ENCODE measurements at places on chromosomes 6 and 20.
A peak's percentile ranks its signal among the peaks of the same experiment; 100 is the strongest.

DNA sequence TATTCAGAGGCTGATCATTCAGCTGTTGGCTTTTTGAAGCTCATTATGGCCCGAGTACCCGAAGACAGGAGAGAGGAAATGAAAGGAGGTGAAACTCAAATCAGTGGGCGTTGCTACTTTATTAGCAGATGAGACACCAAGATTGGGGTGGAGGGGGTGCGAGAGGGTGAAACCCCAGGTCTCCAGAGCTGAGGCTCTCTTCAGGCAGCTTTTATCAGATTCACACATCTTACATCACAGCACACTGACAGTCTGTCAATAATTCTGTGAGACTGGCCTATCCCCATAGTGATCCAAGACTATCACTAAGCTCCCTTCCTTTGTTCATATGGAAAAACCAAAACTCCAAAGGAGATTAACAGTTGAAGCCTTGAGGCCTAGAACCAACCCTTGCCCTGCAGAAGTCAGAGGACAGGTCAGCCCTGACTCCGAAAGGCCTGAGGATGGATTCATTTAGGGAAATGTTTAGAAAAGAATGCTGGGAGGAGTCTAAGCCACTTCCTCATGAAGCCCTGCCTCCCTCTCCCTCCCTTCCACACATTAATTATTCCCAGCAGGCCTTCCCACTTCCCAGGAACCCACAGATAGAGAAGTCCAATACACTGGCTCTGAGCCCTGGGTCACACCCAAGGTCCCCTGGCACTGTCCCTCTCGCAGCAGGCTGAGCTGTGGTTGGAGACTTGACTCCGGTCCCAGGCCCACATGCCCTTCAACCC lies 23.2 kb downstream of the TRERF1 start:
- peak; percentile 30 for DNase-seq

- DNase-seq, result no peak
Measured at GRCh38 chr6:41430875-41431274, 95.5 kb downstream of the NCR2 start.

DNA sequence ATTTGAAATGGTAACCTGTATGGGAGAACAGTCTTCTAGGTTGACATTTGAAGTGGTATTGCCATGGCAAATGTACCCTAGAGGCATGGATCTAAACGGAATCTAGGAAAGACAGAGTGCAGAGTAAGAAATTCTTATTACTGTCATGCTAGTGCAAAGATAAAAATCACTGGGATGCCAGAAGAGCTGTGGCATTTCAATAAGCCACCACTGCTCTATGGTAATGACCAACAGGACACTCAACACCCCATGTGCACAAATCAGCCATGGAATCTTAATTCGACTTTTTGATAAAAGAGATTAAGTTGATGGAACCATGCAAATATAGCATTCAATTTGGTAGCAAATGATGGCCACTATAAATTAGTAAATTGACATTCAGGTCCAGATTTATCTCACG lies 74.1 kb downstream of the ID4 start:
- no peak for DNase-seq

DNA sequence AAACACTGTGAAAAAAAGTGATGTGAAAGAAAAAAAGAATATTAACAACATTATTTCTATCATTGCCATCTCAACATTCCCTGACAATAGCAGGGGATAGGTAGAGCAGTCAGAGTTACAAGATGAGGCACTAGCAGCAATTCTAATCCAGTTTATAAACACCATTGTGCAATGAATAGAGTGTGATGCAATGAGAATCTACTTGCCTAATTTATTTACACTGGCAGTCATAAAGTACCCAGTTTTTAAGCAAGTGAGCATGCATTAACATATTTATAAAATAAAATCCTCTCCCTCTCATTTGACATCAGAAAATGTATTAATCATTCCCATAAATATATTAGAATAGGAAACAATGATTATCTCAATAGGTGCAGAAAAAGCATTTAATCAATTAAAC lies 2.5 kb upstream of the MANEA start:
- DNase-seq, result no peak

- DNase-seq, result no peak
Measured at GRCh38 chr6:3226042-3226441, 1.4 kb downstream of the TUBB2B start.

DNA sequence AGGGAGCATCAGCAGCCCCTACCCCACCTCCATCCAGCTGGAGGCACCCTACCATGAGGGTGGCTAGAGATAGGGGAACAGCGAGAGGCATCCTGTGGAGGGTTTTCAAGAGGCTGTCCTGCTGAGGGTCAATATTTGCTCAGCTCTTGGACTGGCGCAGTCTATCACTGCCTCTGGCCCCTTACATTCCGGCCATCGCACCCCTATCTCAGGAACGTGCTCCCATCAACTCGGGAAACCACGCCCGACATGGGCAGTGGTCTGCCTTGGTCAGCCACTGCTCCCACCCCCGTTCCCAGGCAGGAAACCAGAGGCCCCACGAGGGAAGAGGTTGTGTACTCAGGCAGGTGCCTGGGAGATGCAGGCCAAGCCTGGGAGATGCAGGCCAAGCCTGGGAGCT lies 57.9 kb downstream of the VEGFA start:
- no peak for DNase-seq

DNA sequence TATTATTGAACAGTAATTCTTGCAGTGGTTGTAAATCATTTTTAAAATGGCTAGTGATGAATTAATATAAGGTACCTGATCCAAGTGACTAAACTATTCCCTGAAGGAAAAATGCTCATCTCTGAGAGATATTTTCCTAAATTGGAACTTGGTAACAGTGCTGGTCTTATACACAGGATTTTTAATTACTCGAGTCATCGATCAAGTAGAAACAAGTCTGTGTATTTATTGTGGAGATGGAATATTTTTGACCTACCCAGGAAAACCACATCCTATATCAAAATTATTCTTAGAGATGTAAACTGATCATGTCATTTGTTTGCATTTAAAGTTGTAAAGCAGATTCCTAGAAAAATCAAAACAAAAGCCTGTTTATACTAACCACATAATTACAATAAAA lies 166.9 kb downstream of the MOXD1 start:
- DNase-seq, result no peak

DNA sequence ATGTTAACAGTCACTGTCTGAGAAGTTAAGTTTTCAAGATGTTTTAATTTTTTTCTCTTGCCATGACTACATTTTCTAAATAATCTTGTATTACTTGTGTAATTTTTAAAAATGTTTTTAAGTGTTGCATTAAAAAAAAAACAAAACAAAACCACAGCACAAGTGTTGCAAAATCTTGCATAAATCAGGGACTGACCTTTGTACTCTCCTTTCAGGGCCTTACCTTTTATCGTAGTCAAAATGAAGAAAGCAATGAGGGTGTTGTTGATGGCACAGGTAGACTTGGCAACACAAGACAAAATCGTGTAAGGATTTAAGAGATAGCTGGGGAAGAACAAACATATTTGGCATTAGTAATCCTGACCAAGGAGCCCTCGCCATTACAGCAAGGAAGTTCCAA lies 42.5 kb downstream of the PIGU start:
- DNase-seq, result no peak

DNA sequence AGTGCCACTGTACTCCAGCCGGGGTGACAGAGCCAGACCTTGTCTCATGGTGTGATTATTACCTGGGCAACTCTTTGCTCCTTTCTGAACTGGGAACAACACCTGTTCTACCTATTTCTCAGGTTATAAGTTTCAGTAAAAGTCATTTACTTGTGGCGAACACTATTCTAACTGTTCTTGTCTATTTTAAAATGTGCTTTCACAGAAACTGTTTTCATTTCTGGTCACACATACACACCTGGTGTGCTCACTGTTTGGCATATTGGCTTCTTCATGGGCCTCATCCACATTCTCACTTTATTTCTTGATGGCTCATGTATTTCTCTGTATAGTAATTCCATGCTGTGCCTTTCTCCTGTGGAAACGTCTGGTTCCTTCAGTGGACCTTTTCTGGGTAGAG lies 30.5 kb upstream of the XRN2 start:
- DNase-seq, result no peak

- no peak for DNase-seq
Measured at GRCh38 chr6:16700202-16700915, 60.9 kb downstream of the ATXN1 start.

All from stimulated activated CD4-positive, alpha-beta T cell treated with anti-CD3 and anti-CD28 coated beads, Interleukin-15, amount 100 ng/mL, for 48 hours (primary cell).